ENCODE measurements at places on chromosomes 12 and 14. TPM values are rescaled to one million over a fixed set of nuclear protein-coding genes. Genes with fewer than 3 reads are reported as not detected.

The RCOR1 gene
- 20.4 TPM for total RNA-seq

The EP400 gene
- 33.7 TPM for total RNA-seq

The YLPM1 gene
- 44.2 TPM for total RNA-seq

The AQP2 gene
- total RNA-seq: not detected

The EFS gene
- 8.5 TPM for total RNA-seq

All from subcutaneous adipose tissue (tissue), 4 donors.